CD14-positive monocyte (primary cell): ENCODE measurements at places on chromosomes 1 and 21. TPM values are rescaled to one million over a fixed set of nuclear protein-coding genes. Genes with fewer than 3 reads are reported as not detected.
A peak's percentile ranks its signal among the peaks of the same experiment; 100 is the strongest.

DNA sequence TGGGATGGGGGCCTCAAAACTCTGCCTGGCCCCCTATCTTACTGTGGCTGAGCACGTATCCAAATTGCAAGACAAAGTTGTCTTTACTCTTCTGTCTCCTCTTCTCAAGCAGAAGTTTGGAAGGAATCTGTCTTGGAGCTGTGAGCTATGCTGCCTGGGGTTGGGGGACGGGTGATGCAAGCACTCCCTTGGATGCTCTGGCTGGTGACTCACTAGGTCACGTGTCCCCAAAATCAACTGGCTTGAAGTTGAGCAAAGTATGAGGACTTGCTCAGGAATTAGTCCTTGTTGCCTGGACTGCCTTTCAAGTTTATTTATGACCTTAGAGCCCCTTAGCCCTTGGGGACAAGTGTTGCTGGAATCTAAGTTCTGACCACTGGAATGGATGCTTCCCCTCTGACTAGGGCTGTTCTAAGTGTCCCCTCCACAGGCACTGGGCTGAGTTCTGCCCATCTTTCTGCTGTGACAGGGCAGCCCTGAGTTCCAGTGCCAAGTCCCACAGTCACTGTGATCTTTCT, 269.5 kb downstream of the HHAT start:
- H3K4me1 ChIP-seq: peaks cover 20% of the 10 kb centered on the region
- H3K27ac ChIP-seq: peak overlapping the region; percentile 79
- H3K27me3 ChIP-seq: no peaks in the 10 kb centered on the region
- no peak overlapping the region for H3K4me3 ChIP-seq
- DNase-seq: peak; percentile 79
- H3K36me3 ChIP-seq: no peaks in the 10 kb centered on the region

The LHX4 gene
- polyA plus RNA-seq: not detected

- H3K27me3 ChIP-seq: peaks cover 33% of the 10 kb centered on the region
- H3K4me1 ChIP-seq: peaks cover 30% of the 10 kb centered on the region
- H3K4me3 ChIP-seq: no peak overlapping the region
- no peak for DNase-seq
Measured at GRCh38 chr1:944341-945325, 14.4 kb downstream of the NOC2L start.

The RRP1 gene
- polyA plus RNA-seq: 2.7 TPM

The PLPP3 gene
- not detected for polyA plus RNA-seq

The FCAMR gene
- polyA plus RNA-seq: not detected

GRCh38 chr1:168148916-168149315, 12.2 kb upstream of the GPR161 start:
- H3K36me3 ChIP-seq: no peaks in the 10 kb centered on the region
- H3K27me3 ChIP-seq: no peaks in the 10 kb centered on the region
- H3K4me3 ChIP-seq: no peak overlapping the region

DNA sequence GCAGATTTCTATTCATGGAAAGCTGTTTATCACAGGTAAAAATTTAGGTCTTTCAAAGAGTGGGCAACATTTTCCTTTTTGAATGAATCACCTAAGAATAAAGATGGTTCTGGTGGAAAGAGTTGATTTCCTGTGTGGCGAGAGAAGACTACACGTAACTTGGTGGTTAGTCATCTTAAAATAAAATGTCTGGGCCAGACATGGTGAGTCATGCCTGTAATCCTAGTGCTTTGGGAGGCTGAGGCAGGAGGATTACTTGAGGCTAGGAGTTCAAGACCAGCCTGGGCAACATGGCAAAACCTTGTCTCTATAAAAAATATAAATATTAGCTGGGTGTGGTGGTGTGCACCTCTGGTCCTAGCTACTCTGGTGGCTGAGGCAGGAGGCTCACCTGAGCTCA, 65.7 kb downstream of the DISP1 start:
- no peak overlapping the region for H3K27ac ChIP-seq
- H3K27me3 ChIP-seq: no peaks in the 10 kb centered on the region
- H3K4me3 ChIP-seq: no peak overlapping the region
- H3K4me1 ChIP-seq: no peaks in the 10 kb centered on the region
- no peaks in the 10 kb centered on the region for H3K36me3 ChIP-seq
- no peak for DNase-seq

The FMO3 gene
- not detected for polyA plus RNA-seq

The MEX3A gene
- not detected in 2 replicates for polyA plus RNA-seq

The EFNA1 gene
- polyA plus RNA-seq: not detected

DNA sequence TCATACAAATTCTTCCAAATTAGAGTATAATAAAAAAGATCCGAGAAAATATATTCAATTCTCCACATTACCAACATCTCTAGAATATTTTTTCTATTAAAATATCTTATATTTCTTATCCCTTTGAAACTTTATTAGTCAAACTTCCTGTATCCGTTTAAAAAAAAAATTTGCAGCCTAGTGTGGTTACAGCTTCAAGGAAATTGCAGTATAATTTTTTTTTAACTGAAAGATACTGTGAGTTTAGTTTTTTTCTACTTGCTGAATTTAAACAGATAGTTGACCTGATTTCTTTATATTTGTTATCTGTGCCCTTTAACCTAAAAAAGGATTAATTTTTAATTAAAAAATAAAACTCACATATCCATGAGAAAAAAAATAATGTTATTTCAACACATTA, 1.5 kb downstream of the RGS18 start:
- no peaks in the 10 kb centered on the region for H3K27me3 ChIP-seq
- peaks cover 52% of the 10 kb centered on the region for H3K4me1 ChIP-seq
- H3K4me3 ChIP-seq: peak overlapping the region; percentile 99
- no peak overlapping the region for H3K27ac ChIP-seq

The AMIGO1 gene
- polyA plus RNA-seq: 0.07 TPM

GRCh38 chr21:38912102-38912629, 106.4 kb downstream of the ETS2 start:
- H3K36me3 ChIP-seq: no peaks in the 10 kb centered on the region
- no peak for DNase-seq
- no peak overlapping the region for H3K27ac ChIP-seq
- H3K4me1 ChIP-seq: no peaks in the 10 kb centered on the region
- H3K27me3 ChIP-seq: no peaks in the 10 kb centered on the region

The CYP4B1 gene
- not detected for polyA plus RNA-seq

DNA sequence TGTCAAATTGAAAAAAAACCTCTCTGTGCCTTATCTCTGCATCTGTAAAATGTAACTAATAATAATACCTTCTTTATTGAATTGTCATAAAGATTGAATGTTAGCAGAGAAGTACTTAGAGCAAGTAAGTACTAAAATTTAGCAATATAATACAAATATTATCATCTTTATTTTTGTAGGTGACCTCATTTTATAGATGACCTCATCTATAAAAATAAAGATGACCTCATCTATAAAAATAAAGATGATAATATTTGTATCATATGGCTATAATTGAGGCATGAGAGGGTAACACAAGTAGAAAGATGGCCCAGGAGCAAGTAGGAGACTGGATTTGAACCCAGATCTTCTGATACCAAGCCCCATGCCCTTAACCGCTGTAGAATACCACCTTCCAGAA, 193.2 kb upstream of the FOXD3 start:
- DNase-seq: no peak
- peaks cover 5% of the 10 kb centered on the region for H3K4me1 ChIP-seq
- no peaks in the 10 kb centered on the region for H3K27me3 ChIP-seq

- H3K36me3 ChIP-seq: no peaks in the 10 kb centered on the region
- no peaks in the 10 kb centered on the region for H3K27me3 ChIP-seq
- no peaks in the 10 kb centered on the region for H3K4me1 ChIP-seq
- H3K27ac ChIP-seq: no peak overlapping the region
Measured at GRCh38 chr1:96968983-96969382, 247.4 kb downstream of the PTBP2 start.

DNA sequence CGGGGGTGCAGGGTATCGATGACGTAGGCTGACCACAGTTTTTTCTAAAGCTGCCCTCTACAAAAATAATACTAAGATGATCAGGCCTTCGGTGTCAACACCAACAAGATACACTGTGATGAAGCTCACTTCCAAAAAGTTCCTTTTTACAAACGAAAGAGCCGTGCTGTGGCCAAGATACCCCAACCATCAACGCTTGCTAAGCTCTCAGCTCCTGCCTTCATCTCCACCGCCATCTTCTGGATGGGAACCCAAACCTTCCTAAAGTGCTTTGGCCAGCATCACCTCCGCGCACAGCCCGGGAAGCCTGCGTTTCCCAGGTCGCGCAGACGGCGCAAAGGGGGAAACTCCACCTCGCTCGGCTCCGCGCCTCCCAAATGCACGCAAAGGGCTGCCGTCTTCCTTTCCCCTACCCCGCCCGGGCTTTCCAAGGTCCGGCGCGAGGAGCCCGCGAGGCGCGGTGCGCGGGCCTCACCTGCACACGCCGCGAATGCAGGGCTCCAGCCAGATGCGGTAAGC, 541 bp downstream of the USP48 start:
- H3K4me3 ChIP-seq: peak overlapping the region; percentile 83
- H3K4me1 ChIP-seq: peaks cover 28% of the 10 kb centered on the region
- no peaks in the 10 kb centered on the region for H3K36me3 ChIP-seq
- peak; percentile 42 for DNase-seq
- H3K27me3 ChIP-seq: no peaks in the 10 kb centered on the region

DNA sequence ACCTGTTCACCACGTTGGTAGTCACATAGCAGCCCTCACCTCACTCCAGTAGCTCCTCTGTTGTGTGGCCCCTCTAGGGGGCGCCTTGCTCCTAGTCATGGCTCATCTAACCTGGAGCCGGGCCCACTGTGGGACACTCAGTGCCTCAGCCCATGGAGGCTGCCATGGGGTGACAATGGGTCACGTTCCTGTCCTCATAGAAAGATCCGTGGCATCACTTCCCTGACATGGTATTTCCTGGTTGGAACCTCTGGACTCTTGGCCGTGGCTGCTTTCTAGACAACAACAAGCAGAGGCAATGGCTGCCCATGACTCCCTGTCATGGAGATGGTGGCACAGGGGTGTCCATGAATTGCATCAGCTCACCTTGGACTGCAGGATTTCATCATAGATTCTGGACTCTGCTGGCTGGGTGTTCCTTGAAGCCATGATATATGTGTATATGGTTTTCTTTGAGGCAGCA, 27.5 kb upstream of the SLAMF6 start:
- H3K27ac ChIP-seq: peak overlapping the region; percentile 40
- no peaks in the 10 kb centered on the region for H3K27me3 ChIP-seq
- H3K4me3 ChIP-seq: no peak overlapping the region
- H3K36me3 ChIP-seq: peaks cover 37% of the 10 kb centered on the region
- peaks cover 42% of the 10 kb centered on the region for H3K4me1 ChIP-seq

The VANGL2 gene
- not detected for polyA plus RNA-seq

The OR2M5 gene
- not detected in 2 replicates for polyA plus RNA-seq

DNA sequence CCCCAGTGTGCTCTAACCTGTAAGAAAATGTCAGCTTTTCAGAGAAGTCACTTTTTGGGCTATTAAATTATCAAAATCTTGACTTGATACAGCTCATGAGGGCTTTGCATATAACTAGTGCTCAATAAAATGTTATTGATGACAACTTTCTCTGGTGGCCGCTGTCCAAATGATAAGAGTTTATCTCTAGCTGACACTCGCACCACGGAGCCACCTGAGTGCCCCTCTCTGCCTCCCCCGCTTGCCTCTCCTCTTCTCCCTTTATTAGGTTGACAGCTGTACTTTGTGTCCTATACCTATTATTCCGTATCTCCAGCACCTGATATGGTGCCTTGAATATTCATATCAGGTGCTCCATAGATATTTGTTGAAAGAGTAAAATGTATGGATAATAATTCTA, 82.8 kb downstream of the PHTF1 start:
- H3K27ac ChIP-seq: no peak overlapping the region
- peaks cover 14% of the 10 kb centered on the region for H3K4me1 ChIP-seq
- H3K4me3 ChIP-seq: no peak overlapping the region
- no peaks in the 10 kb centered on the region for H3K27me3 ChIP-seq
- no peak for DNase-seq

DNA sequence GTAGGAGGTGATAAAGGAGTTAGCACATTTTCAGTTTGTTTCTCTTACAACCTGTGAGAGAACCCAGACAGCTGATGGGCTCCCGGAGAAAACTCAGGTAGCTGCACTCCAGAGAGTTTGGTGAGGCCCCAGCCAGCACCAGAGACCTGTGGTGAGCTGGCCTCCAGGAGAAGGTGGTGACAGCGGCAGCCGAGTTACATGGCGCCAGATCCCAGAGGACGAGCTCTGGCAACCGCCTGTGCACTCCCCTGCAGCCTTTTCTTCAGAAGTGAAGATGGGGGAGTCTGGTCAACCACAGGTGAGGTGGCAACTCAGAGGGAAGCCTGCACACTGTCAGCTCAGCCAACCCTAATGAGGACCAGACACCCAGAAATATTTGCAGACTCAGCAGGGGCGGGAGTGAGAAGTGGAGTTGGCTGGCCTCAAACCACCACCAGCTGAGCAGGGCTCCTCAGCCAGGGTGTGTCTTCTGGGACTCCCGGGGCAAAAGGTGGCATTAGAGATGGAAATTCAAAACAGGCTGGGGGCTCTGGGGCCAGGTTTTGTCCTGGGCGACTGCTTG, 209.7 kb downstream of the SETD4 start:
- no peaks in the 10 kb centered on the region for H3K36me3 ChIP-seq
- no peaks in the 10 kb centered on the region for H3K4me1 ChIP-seq
- no peaks in the 10 kb centered on the region for H3K27me3 ChIP-seq

- H3K36me3 ChIP-seq: no peaks in the 10 kb centered on the region
- no peaks in the 10 kb centered on the region for H3K27me3 ChIP-seq
- no peak overlapping the region for H3K27ac ChIP-seq
- no peak for DNase-seq
Measured at GRCh38 chr21:35561116-35561515, 499.2 kb downstream of the SETD4 start.

DNA sequence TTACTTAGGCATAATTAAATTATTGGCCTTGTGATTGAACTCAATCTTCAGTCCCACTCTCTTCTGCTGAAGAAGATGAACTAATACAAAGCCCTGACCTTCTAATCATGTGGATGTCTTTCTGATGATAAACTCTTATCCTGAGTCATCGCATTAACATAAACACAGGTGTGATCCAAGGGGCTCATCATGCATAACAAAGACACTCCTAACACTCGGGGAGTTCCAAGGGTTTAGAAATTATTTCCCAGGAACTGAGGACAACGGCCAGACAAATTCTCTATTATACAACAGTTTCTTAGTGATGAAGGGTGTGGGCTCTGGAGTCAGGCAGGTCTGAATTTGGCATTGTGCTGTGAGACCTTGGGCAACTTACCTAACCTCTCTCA, 18.0 kb downstream of the DUSP10 start:
- no peak for DNase-seq
- H3K27me3 ChIP-seq: no peaks in the 10 kb centered on the region
- no peaks in the 10 kb centered on the region for H3K36me3 ChIP-seq
- peaks cover 79% of the 10 kb centered on the region for H3K4me1 ChIP-seq
- peak overlapping the region; percentile 90 for H3K27ac ChIP-seq
- H3K4me3 ChIP-seq: no peak overlapping the region

The OXCT2 gene
- 0.75 and 1.4 TPM in 2 replicates for polyA plus RNA-seq

- DNase-seq: peak; percentile 12
- peaks cover 58% of the 10 kb centered on the region for H3K4me1 ChIP-seq
- H3K36me3 ChIP-seq: no peaks in the 10 kb centered on the region
- peak overlapping the region; percentile 99 for H3K27ac ChIP-seq
- H3K27me3 ChIP-seq: no peaks in the 10 kb centered on the region
Measured at GRCh38 chr1:154608397-154609270, 648 bp upstream of the ADAR start.
